RPMI8226 (cell line): ENCODE measurements at places on chromosomes 2 and 18.

- no peak for DNase-seq
Observed at GRCh38 chr2:120064664-120065063, 51.8 kb downstream of the EPB41L5 start.

DNA sequence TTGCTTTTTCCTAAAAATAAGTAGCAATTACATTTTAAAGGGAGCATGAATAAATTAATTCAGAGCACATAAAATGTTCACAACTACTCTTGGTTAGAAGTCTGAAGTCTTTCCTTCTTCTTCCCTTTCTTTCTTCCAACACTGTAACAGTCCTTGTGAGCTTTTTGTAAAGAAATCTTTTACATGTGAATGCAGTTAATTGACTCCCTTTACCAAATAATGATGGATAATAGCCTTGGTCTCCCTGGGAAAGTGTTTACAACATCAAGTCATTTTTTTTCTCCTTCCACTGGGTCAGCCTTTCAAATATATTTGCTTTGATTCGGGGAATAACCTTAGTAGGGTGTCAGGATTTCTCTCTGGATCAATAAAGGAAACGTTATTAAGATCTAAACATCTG lies 39.1 kb downstream of the CALCRL start:
- DNase-seq = no peak

- DNase-seq = no peak
Observed at GRCh38 chr2:9738535-9739496, 104.5 kb upstream of the TAF1B start.

DNA sequence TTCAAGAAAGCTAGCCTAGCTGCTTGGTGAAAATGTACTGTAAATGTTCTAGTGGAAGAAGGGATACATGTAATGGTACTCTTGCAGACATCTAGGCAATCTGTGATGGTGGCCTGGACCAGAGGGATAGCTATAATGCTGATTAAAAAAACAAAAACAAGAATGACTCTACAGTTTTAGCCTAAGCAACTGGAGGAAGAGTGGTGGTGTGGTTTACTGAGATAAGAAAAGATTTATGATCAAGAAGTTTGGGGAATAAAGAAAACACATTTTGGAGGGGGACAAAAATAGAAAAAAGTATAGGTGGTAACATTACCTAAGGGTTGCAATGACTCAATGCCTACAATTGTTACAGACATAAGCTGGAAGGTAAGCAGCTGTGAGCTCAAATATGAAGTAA lies 1080.7 kb upstream of the CELF4 start:
- DNase-seq = no peak

GRCh38 chr2:16666449-16666801 lies 791 bp upstream of the CYRIA start:
- no peak for DNase-seq

GRCh38 chr2:181554061-181554830 lies 97.1 kb downstream of the ITGA4 start:
- no peak for DNase-seq

GRCh38 chr2:16760426-16760825 lies 94.8 kb upstream of the CYRIA start:
- no peak for DNase-seq

GRCh38 chr2:29597035-29597434 lies 324.4 kb downstream of the ALK start:
- no peak for DNase-seq

DNA sequence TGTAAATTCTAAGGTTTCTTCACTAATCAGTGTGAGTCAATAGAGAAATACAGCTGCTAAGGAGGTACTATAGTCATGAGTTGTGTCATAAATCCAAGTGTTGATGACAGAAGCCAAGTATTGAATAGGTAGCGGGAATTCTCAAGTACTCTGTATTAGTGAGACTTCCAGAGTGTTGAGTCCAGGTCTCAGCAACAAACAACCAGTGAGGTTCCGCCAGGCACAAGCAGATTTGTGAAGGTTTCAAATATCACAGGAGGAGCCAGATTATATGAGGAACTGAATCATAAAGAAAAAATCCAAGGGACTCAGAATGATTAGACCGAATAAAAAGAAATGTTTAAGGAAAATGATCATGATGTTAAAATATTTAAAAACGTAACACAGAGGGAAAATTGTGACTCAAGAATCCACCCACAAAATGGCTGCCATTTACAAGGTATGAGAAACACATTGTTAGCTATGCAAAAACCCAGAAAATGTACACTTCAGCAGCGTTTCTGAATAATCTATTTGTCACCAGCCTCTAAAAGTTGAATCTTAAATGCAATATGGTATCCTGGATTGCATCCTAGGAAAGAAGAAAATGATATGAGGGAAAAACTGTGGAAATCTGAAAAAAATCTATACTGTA lies 27.3 kb upstream of the EVA1A start:
- no peak for DNase-seq
